ENCODE measurements at places on chromosomes 2 and 18.

DNA sequence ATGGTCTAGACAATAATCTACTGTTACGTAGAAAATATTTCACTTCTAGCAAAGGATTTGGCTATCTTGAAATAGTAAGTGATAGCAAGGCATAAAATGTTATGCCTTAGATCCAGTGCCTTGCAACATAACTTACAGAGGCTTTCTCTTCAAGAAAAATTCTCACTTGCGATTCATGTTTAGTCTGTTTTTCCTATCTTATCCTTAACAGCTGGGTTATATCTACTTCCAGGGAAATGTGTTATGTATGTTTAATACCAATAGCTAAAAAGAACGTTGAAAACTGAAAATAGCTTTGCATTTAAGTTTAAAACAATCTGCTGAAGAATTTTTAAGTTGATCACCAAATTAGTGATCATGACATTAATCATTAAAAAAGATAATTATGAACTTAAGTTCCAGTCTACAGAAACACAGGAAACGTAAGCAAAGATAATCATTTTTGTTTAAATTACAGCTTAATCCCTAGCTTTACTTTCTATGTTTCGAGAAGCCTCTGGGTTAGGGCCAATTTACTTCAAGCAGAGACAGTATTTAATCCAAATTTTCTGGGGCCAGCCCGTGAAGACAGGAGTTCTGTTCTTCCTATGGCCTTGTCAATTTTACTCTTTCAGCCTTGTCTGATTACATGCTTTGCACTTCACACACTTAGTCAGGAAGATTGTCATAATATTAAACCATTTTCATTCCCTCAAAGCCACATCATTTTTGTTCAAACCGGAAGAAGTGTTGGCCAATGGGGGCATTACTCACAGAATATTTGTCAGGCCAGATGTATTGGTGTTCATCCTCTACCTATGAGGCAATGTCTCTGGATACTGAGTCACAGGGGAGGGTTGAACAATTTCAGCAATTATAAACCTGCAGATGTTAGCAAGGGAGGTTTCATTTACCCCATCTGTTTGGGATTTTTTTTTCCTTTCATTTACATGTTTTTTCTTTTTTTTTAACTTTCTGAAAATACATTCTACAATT is 1132.9 kb upstream of the ZEB2 start:
- no peak for DNase-seq

- no peak for DNase-seq
Measured at GRCh38 chr2:207260947-207261346, 95.2 kb upstream of the KLF7 start.

GRCh38 chr2:226999661-227000060 is 163.8 kb downstream of the RHBDD1 start:
- DNase-seq: no peak

- no peak for DNase-seq
Measured at GRCh38 chr2:3839476-3839875, 136.1 kb downstream of the DCDC2C start.

GRCh38 chr2:73263540-73264331 is 20.5 kb downstream of the FBXO41 start:
- no peak for DNase-seq

DNA sequence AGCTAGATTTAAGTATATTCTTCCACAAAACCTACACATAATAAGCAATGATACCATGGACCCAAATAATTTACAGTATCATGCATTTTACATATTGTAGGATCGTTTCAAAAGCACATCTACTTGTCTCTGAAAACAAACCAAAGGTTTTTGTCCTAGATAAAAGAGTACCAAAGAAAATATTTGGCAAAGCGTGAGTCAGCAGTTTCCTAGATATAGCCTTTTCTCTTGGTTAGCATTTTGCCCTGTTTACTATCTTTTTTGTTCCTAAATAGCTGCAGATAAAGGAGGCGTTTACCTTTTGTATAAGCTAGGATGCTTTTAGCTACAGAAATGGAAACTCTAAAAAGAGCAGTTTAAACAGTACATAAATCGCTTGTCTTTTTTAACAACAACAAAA is 305.8 kb upstream of the GULP1 start:
- DNase-seq: no peak

GRCh38 chr2:104889960-104890684 is 36.2 kb downstream of the POU3F3 start:
- DNase-seq: no peak

DNA sequence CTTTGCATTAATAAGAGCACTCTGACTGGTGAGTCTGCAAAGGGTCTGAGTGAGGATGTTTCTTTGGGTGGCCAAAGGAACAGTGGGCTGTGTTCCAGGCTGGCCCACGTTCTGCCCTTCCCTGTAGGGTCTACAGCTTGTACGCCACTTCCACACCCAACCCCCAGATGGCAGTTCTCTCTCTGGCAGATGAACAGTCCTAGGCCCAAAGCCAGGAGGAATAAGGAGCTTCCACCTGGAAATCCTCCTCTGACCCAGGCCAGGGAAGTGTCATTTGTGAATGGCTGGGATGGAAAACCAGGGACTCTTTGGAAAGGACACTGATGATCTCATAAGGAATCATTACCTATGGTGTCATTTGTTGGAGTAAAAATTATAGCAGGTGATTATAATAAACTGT is 6.6 kb downstream of the OTOF start:
- DNase-seq: peak; percentile 46

DNA sequence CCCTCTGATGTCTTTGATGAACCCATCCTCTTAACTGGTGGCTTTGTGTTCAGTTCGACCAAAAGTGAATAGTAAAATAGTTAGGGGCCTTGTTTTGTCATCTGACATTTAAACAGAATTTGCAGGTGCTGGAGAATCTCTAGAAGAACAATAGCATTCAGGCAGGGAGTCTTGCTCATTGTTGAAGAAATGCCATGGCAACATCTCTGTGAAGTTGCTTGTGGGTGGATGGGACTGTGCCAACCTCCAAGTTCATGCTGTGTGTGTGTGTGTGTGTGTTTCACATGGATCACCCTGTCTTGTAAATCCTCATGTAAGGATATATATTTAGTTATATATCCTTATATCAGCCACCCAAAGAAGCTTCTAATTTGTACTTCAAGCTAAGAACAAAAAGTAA is 66.7 kb downstream of the SKA1 start:
- DNase-seq: no peak

DNA sequence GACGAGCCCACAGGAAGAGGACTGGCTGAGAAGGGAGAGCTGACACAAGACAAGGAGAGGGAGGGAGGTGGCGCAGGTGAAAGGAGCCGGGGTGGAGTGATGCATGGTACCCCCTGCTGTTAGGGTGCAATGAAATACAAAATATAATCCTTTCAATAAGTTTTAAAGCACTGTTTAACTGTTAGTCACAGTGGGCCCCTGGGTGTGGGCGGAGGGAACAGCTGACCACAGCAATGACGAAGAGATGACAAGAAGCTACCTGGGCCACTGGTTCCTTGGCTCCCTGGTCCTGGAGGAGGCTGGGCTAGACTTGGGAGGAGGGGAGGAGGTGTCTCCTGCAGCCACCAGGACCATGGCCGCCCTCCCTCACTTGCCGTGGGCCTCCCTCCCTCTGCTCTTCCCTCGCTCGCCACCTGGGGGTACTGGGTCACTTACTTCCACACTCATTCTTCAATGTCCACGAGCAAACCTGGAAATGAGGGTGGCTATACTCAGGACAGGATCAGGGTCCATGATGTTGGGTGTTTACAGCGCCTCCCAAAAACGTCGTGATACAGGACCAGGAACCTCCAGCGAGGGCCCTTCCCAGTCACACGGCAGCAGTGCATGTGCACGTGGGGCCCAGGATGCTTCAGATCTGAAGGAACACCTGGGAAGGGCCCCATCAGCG is 196.1 kb downstream of the ANKRD30B start:
- DNase-seq: no peak

DNA sequence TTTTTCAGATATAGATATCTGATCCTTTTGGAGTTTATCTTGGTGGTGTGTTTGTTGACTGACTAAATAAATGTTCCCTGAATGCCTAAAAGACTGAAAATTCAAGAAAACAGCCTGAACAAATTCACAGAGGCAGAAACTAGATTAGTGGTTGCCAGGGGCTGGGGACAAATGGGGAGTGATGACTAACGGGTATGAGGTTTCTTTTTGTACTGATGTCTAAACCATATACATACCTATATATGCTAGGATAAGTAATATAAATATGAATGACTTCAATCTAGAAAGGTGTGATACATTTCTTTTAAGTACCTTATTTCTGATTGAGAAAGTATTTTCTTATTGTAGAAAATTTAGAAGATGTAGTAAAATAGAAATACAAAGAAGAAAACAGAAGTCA is 176.9 kb upstream of the PGAP1 start:
- no peak for DNase-seq

GRCh38 chr18:10059610-10060468 is 146.0 kb downstream of the VAPA start:
- no peak for DNase-seq

DNA sequence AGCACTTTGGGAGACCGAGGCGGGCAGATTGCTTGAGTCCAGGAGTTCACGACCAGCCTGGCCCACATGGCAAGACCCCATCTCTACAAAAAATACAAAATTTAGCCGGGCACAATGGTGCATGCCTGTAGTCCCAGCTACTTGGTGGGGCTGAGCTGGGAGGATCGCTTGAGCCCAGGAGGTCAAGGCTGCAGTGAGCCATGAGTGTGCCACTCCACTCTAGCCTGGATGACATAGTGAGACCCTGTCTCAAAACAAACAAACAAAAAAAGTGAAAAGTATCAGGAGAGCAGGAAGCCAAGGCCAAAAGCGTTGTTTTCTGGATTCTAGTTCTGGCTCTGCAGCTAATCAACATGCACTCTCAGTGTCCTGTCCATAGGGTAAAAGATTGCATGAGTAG is 10.7 kb upstream of the CLASP1 start:
- DNase-seq: no peak

DNA sequence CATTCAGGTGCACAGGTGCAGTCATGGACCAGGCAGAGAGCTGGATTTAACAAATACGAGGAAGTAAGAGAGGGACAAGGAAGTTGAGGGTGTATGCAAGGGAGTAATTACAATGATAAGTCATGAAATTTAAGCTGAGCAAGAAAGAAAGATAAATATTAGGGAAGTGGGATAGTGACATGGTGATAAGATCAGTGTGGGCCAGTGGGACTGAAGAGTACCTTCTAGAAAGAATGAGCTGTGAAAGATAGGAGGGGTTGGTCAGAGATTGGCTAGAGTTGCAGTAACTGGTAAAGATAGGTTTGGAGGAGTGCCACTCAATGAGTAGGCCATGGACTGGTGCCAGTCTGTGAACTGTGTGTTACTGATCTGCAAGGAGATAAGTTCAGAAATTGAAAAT is 200.8 kb upstream of the SIX3 start:
- no peak for DNase-seq

- DNase-seq: no peak
Measured at GRCh38 chr2:152449578-152449977, 114.6 kb downstream of the FMNL2 start.

- DNase-seq: no peak
Measured at GRCh38 chr2:215391531-215391930, 44.3 kb downstream of the FN1 start.

DNA sequence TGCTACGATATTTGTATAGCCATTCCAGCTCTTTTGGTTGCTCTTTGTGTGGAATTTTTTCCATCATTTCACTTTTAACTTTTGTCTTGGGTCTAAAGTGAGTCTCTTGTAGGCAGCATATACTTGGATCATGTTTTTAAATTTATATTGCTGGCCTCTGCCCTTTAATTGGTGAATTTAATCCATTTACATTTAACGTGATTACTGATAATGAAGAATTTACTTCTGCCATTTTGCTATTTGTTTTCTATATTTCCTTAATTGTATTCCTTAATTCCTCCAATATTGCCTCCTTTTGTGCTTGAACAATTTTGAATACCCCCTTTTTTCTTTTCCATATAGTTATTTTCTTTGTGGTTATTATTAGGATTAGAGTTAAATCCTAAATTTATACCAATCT is 21.0 kb upstream of the ADNP2 start:
- DNase-seq: no peak

Measured in spleen (tissue), 13 donors.